ENCODE measurements at places on chromosomes 7 and 10.

GRCh38 chr7:29900745-29901144 lies 88.9 kb downstream of the SCRN1 start:
- no peak for DNase-seq

DNA sequence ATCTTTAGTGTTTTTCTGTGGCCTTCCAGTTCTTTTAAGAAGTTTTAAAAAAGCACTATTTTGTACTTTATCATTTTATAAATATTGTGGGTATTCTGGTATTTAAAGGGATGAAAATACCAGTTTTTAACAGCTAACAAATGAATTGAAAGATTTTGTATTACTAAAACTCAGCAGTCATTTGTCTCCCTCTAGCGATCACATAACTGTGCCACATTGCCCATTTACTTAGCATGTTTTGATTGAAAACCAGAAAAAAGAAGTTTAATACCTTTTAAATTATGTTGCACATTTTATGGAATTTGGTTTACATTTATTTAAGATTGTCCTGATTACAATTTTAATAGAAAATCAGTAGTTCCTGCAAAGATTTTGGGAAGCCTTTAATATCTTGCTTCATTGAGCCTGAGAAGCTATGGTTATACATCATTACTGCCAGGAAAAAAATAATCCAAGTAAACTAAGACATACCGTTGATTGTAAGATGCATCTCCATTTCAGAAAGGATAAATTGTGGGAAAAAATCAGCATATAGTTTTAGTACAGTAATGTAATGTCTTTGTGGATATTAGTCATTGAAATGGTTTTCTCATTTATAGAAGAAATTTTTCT lies 34.9 kb downstream of the TAX1BP1 start:
- peak; percentile 53 for DNase-seq

- no peak for DNase-seq
These were observed 6.4 kb downstream of the CDHR1 start for GRCh38 chr10:84200537-84201243.

DNA sequence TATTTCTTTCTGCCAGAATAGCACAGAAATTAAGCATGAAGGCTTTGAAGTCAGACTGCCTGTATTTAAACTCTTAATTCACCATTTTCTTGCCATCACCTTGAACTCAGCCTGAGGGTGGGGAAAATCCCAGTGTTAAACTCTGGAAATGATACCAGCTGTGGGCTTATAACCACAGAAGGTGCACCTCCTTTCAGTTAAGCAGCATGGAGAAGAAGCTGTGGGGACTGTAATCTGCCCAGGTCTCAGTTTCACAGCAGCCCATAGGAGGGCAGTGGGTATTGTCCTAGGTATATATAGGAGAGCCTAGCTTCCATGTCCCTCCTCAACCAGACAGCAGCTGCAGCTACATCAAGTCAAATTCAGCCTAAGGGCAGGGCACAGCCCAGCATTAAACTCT lies 241.6 kb downstream of the HPSE2 start:
- no peak for DNase-seq

- DNase-seq = no peak
These were observed 55.1 kb upstream of the GLCCI1 start for GRCh38 chr7:7913504-7913903.

GRCh38 chr7:24290004-24290641 lies 6.1 kb downstream of the NPY start:
- peak; percentile 17 for DNase-seq

GRCh38 chr7:149261316-149261828 lies 624 bp upstream of the ZNF783 start:
- DNase-seq = peak; percentile 20

- no peak for DNase-seq
These were observed 350.8 kb downstream of the KCNMA1 start for GRCh38 chr10:77286531-77287508.

DNA sequence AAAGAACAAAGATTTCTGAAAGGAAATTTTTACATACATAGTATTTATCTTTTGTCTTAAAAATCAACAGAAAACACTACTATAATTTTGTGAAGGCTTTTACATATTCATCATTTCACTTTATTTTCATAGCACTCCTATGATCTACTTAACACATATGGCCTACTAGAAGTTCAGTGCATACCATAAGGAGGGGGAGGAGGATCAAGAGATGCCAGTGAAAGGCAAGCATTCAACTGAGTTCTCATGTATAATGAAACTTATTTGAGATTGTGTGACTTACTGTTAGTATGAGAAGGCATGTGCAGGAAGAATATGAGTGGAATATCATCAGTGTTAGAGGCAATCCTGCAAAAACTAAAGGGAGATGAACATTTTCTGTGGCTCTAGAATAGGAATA lies 10.6 kb downstream of the BRAF start:
- DNase-seq = no peak

- no peak for DNase-seq
These were observed 3.7 kb upstream of the AKR1C3 start for GRCh38 chr10:5090551-5090950.

- DNase-seq = no peak
These were observed 69.9 kb downstream of the PTPRE start for GRCh38 chr10:127976701-127977356.

- DNase-seq = no peak
These were observed 9.9 kb upstream of the GNAT3 start for GRCh38 chr7:80521809-80522208.

GRCh38 chr7:151648429-151648828 lies 128.7 kb upstream of the RHEB start:
- no peak for DNase-seq

DNA sequence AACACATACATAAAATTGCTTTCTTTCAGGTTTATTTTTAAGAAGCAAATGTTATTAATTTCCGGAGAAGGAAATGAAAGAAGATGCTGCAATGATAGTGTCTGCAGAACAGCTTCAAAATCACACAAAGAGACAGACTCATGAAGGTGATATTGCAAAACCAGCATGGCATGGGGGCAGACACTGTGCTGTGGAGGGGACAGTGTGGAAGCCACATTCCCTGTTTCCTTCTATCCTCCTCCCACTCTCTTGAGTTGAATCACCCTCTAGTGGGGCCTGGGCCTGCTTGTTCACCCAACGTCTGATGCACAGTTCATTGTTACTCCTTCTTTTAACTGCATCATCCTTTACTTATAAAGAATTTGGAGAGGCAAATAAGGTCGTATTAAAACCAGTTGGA lies 104.0 kb upstream of the INSIG1 start:
- no peak for DNase-seq

DNA sequence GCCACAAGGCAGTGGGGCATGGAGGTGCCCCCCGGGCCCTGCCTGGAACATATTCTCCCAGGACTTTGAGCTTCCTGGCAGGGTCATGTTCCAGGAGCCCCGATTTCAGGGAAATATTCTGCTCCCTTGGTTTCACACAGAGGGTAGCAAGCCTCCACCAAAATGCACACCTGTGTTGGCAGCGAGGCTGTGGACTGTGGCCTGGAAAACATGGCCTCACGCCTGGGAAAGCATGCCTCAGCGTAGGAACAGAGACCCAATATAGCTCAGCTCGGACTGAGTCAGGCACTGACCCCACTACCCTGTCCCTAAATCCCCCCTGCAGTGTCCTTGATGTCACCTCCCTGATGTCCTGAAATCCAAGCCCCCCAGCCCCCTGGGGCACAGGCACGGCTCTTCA lies 92.0 kb downstream of the KCNMA1 start:
- no peak for DNase-seq

DNA sequence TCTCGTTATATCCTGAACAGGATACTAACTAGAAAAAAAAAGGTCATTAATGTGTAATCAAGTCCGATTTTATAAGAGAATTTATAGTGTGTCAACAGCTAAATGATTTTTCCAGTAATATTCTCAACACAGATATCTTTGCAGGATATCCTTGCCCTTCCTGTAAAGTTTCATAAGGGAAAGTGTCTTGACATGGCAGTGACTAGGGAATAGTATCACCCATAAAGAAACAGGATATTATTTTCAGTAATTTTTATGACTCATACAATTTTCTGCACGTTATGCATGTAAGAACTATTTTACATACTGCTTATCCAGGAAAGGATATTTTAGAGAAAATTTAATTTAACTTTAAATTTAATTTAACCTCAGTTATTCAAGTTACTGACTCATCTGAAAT lies 19.5 kb upstream of the PNLIP start:
- no peak for DNase-seq

- DNase-seq = no peak
These were observed 1.1 kb downstream of the ZNF777 start for GRCh38 chr7:149459540-149460452.

GRCh38 chr10:89426230-89426868 lies 12.0 kb downstream of the IFIT5 start:
- peak; percentile 24 for DNase-seq

GRCh38 chr7:74252893-74253292 lies 1.3 kb downstream of the RFC2 start:
- DNase-seq = no peak

DNA sequence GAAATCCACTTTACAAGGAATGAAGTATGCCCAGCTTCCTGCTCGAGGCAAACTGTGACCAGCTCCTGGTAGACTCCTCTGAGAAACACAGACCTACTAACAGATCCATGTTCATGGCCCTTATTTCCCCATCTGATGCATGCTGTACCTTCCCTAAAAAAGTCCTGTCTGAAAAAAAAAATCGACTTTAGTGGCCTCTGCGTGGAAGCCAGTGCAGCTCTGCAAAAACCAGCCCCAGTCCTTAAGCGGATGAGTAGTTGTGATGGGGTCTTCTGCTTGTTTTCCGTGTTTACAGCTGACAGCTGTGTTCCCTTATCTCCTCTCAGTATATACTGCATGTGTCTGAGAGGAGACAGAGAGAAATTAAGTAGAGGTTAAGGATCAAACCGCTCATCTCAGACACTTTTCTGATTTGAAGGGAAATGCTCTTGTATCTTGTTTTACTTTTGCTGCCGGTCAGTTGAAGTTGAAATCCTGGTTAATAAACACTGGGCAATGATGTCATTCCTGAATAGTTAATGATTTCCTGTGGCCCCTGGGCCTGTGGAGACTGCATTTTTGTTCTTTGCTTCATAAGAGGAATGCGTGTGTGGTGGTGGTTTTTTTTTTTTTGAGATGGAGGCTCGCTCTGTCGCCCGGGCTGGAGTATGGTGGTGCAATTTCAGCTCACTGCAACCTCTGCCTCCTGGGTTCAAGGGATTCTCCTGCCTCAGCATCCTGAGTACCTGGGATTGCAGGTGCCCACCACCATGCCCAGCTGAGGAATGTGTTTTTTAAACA lies 67.6 kb downstream of the DOCK1 start:
- no peak for DNase-seq

DNA sequence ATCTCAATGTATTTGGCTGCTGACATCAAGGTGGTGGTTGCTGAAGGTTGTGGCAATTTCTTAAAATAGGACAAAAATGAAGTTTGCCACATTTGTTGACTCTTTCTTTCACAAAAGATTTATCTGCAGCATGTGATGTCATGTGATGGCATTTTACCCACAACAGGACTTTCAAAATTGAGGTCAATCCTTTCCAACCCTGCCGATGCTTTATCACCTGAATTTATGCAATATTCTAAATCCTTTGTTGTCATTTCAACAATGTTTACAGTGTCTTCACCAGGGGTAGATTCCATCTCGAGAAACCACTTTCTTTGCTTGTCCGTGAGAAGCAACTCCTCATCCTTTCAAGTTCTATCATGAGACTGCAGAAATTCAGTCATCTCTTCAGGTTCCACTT lies 40.6 kb upstream of the SLC16A12 start:
- no peak for DNase-seq

DNA sequence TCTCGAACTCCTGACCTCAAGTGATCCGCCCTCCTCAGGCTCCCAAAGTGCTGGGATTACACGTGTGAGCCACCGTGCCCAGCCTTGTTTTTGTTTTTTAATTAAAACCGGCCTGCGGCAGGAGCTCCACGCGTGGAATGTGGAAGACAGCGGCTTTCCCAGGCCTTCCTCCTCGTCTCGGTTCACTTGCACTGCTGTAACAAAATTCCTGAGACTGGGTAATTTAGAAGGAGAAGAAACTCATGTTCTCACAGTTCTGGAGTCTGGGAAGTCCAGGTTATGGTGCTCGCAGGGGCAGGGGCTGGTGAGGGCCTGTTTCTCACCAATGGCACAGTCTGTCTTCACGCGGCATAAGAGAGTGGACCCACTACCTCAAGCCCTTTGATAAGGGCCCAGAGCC lies 14.4 kb upstream of the CRYGN start:
- DNase-seq = no peak

DNA sequence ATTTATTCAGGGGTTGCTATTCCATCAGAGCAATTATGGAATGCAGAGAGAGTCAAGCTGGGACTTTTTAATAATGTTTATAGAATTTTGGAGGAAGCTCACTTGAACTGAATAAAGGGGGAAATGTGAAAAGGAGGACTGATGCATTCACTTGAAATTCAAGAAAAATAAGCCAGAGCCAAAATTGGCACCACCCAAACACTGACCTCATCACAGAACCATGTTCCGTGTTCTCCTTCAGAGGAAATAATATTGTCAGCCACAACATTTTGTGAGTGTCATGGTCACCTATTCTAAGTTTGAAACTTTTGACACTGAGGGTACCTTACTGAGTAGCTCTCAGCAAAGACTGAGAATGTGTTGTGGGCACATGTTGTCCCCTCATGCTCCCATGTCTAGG lies 207.0 kb downstream of the ANK3 start:
- DNase-seq = no peak

- DNase-seq = no peak
These were observed 921.4 kb upstream of the CELF2 start for GRCh38 chr10:10096296-10096695.

DNA sequence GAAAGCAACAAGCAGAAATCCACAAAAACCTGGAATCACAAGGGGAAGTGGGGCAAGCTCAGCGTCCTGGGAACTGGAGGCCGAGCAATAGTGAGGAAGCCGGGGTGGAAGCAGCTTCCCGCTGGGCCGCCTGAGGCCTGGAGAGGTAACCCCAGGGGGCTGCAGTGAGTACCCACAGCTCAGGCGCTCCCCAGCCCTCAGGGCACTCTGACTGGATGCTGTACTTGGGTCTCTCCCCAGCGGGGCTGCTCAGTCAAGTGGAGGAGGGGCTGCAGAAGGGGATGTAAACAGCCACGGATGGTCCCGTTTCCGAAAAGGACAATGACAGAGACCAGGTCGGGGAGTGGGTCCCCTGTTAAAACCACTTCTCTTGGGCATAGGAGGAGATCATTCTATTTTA lies 50.3 kb downstream of the SLIT1 start:
- no peak for DNase-seq

DNA sequence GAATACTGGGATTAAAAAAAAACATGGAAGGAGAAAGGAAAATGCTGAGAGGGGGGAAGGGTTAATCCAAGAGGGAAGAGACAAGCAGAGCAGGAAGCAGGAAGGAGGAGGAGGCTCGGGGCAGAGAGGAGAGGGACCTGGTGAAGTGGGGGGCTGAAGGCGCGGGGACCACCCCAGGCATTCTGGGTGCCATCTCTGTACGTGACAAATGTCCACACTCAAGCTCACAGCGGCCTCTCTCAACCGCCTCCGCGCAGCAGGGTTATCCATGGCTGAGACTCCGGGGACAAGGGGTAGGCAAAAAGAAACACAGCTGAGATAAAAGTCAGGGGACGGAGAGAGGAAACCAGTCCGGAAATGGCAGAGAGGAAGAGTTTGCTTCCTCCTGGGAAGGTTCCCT lies 33.9 kb downstream of the EN2 start:
- DNase-seq = no peak

- DNase-seq = no peak
These were observed 486.0 kb upstream of the MKI67 start for GRCh38 chr10:128612195-128612594.
